Heart left ventricle (tissue), 16 donors: ENCODE measurements at places on chromosomes 11 and 22. TPM values are rescaled to one million over a fixed set of nuclear protein-coding genes. Genes with fewer than 3 reads are reported as not detected.

Gene KCNE3
- 1.4 TPM for polyA plus RNA-seq

Gene ADM2
- polyA plus RNA-seq: 0.22 TPM

Gene CD82
- 48.6 TPM for polyA plus RNA-seq

Gene MS4A12
- not detected for polyA plus RNA-seq

Gene LDHAL6A
- polyA plus RNA-seq: not detected

Gene MRPL23
- 141 TPM for polyA plus RNA-seq

DNA sequence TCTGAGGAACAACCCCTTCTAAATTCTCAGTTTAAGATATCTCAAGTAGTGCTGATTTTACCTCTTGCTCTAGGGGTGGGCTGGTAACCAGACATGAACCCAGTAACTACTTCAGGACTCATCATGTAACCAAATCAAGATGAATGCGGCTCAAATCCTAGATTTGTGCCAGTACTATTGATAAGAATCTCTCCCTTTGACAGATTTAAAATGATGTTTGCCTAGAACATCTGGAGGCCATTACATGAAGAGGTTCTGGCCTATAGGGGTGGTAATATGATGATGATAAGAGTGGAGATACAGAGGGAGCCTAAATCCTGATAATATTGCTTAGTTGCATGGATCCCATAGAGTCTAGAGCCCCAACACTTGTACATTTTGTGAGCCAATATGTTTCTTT lies 672.6 kb upstream of the ANO5 start:
- no peaks in the 10 kb centered on the region for H3K27me3 ChIP-seq
- H3K4me1 ChIP-seq: no peaks in the 10 kb centered on the region
- no peak for DNase-seq
- H3K27ac ChIP-seq: no peak overlapping the region

- peak overlapping the region; percentile 78 for H3K27ac ChIP-seq
- H3K4me3 ChIP-seq: peak overlapping the region; percentile 97
- H3K36me3 ChIP-seq: no peaks in the 10 kb centered on the region
- peaks cover 22% of the 10 kb centered on the region for H3K4me1 ChIP-seq
- peaks cover 8% of the 10 kb centered on the region for H3K27me3 ChIP-seq
- peak; percentile 96 for DNase-seq
These were observed 1.8 kb upstream of the CCND1 start for GRCh38 chr11:69638941-69639681.

DNA sequence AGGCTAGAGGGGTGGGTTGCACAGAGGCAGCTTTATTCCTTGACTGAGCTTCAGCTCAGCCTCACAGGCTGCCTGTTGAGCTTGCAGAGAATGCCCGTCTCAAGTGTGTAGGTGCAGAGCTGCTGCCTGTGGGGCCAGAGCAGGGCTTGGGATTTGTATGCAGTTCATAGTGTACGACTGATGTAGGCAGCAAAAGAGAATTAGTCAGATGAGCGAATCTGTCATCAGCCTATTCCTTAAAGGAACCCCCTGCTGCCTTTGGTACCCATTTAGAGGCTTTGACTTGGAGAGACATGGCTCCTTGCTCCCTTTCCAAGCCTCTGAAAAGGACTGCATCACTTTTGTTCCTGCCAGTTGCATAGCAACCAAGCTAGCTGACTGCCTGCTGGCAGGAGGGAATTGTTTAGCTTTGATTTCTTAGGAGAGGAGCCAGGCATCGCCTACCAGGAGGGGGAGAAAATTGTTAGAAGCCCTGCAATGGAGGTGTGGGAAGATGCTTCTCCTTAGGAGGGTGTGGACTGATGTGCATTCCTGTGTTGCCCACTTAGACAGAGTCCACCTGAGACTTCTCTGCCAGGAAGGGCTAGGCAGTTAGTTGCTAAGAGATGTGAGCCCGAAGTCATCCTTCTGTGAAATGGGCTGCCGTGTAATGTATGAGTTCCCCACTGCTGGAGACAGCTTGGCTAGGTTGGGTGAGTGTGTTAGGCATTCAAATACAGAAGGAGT lies 10.9 kb downstream of the ACO2 start:
- peaks cover 54% of the 10 kb centered on the region for H3K4me1 ChIP-seq
- no peak for DNase-seq
- H3K27me3 ChIP-seq: no peaks in the 10 kb centered on the region
- H3K36me3 ChIP-seq: peaks cover 11% of the 10 kb centered on the region
- peak overlapping the region; percentile 73 for H3K27ac ChIP-seq

DNA sequence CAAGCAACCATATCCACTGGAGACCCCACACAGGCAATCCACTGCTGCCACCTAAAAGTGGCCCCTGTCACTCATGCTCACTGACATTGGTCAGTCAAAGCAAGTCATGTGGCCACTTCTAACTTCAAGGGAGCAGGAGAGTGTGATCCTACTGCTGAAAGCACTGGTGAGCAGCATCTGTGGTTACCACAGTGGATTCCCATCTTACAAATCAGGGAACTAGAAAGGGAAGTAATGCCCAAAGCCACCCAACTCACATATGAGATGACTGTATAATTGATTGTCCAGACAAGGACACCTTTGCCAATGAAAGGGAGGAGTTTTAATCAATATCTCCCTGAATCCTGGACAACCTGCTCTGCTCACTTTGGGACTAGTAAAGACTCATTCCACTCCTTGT lies 17.7 kb downstream of the RCN1 start:
- no peaks in the 10 kb centered on the region for H3K27me3 ChIP-seq
- no peak for DNase-seq
- H3K4me1 ChIP-seq: peaks cover 4% of the 10 kb centered on the region
- peaks cover 21% of the 10 kb centered on the region for H3K36me3 ChIP-seq
- H3K4me3 ChIP-seq: no peak overlapping the region

- no peaks in the 10 kb centered on the region for H3K27me3 ChIP-seq
- DNase-seq: no peak
These were observed 86.1 kb upstream of the ZBED5 start for GRCh38 chr11:10943968-10944367.

DNA sequence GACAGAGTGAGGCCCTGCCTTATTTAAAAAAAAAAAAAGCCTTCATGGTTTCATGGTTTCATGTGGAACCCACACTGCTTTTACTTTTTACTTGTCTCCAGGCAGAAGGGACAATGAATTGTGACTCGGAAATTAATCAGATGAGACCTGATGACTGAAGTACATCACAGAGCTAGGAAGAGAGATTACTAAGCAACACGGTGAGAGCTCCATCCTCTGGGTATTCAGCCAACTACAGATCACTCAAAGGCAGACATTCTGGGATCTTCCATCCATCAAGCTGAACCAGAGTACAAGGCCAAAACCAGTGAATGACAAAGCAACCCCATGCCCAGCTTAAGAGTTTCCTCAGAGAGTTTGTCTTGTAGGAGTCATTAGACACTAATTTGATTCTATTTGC lies 433.2 kb downstream of the SOX6 start:
- no peaks in the 10 kb centered on the region for H3K36me3 ChIP-seq
- no peak overlapping the region for H3K4me3 ChIP-seq
- H3K27ac ChIP-seq: no peak overlapping the region
- no peaks in the 10 kb centered on the region for H3K27me3 ChIP-seq

- H3K4me3 ChIP-seq: peak overlapping the region; percentile 68
- peaks cover 11% of the 10 kb centered on the region for H3K4me1 ChIP-seq
- H3K27ac ChIP-seq: peak overlapping the region; percentile 91
- DNase-seq: no peak
- no peaks in the 10 kb centered on the region for H3K36me3 ChIP-seq
These were observed 813 bp upstream of the BTBD10 start for GRCh38 chr11:13463779-13464290.

DNA sequence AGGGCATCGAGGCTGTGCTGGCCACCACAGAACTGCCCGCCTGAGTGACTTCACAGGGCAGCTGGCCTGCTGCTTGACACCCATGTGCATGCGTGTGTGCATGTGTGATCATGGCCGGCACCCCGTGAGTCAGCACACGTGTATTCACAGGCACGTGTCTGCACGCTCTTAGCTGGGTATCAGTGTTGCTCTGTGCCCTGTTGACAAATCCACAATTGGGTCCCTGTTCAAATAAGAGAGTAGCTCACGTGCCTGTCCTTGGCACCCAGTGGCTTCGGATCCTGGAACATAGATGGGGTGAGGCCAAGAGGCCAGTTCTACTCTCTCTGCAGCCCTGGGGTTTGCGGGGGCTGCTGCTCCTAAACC lies 14.0 kb downstream of the B3GAT1 start:
- H3K4me1 ChIP-seq: no peaks in the 10 kb centered on the region
- H3K36me3 ChIP-seq: no peaks in the 10 kb centered on the region
- H3K27me3 ChIP-seq: no peaks in the 10 kb centered on the region
- H3K27ac ChIP-seq: no peak overlapping the region

GRCh38 chr11:76141901-76142588 lies 64.3 kb downstream of the WNT11 start:
- H3K4me1 ChIP-seq: no peaks in the 10 kb centered on the region
- H3K27me3 ChIP-seq: no peaks in the 10 kb centered on the region
- H3K36me3 ChIP-seq: no peaks in the 10 kb centered on the region
- no peak overlapping the region for H3K4me3 ChIP-seq

DNA sequence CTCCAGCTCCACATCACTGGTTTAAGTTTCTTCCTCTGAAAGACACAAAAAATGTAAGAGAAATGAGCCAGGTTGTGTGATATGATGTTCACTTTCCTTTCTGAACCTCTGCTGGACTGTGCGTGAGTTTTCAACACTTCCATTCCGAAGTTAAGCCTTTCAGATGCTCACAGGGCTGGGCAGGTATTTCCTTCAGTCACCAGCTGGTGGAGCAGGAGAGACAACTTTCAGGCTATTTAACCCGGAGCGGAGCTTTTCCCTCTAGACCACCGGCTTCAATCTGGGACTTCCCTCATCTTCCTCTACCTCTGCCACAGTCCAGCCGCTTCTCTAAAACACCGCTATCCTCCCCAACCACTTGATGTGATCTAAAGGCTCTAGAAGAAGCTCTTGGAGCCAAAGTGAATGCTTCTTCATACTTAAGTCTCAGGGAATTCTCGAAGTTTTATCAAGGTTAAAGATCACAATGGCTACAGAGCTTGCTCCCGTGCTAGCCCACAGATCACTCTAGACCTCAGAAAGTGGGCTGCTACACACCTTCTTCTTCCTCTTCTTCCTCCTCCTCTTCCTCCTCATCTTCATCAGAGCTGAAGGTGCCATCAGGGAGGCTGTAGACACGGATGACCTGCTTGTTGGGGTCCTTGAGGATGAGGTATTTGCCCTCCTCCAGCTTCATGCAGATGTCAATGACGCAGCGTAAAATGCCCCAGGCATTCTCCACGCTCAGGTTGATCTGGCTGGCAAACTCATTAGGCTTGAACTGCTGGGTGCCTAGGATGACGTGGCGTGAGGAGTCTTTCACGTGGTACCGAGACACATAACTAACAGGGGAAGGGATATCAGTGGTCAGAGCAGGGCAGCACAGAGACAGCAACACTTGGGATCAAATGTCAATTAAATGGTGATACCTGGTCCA lies 4.4 kb upstream of the FOXRED2 start:
- H3K27me3 ChIP-seq: no peaks in the 10 kb centered on the region
- H3K36me3 ChIP-seq: peaks cover 66% of the 10 kb centered on the region
- H3K4me1 ChIP-seq: peaks cover 5% of the 10 kb centered on the region
- no peak overlapping the region for H3K4me3 ChIP-seq

GRCh38 chr11:3669128-3669527 lies 2.1 kb downstream of the CHRNA10 start:
- DNase-seq: no peak
- no peak overlapping the region for H3K27ac ChIP-seq
- no peak overlapping the region for H3K4me3 ChIP-seq
- no peaks in the 10 kb centered on the region for H3K27me3 ChIP-seq
- peaks cover 43% of the 10 kb centered on the region for H3K36me3 ChIP-seq

DNA sequence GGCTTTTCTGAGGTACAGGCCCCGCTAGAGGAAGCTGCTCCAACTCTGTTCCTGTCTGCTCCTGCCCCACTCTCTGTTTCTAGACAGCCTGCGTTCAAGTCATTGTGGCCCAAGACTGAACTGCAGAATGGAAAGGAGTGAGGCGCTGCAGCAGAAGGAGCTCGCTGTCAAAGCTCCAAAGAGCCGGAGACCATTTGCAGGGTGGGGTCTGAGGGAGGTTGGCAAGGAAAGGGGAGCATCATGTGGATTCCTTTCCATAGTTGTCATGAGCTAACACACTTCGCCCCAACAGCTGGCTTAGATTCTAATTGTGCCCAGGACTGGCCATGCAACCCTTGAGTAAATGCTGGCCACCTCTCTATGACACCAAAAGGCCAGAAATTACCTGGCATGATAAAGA lies 18.8 kb downstream of the APOL4 start:
- no peak for DNase-seq
- peaks cover 19% of the 10 kb centered on the region for H3K4me1 ChIP-seq
- H3K36me3 ChIP-seq: no peaks in the 10 kb centered on the region
- H3K27ac ChIP-seq: no peak overlapping the region
- no peaks in the 10 kb centered on the region for H3K27me3 ChIP-seq
- H3K4me3 ChIP-seq: no peak overlapping the region

- no peak for DNase-seq
- peaks cover 27% of the 10 kb centered on the region for H3K4me1 ChIP-seq
These were observed 3.0 kb upstream of the YPEL4 start for GRCh38 chr11:57652662-57653061.

- no peaks in the 10 kb centered on the region for H3K36me3 ChIP-seq
- no peak overlapping the region for H3K27ac ChIP-seq
- no peaks in the 10 kb centered on the region for H3K27me3 ChIP-seq
- H3K4me3 ChIP-seq: no peak overlapping the region
- no peak for DNase-seq
These were observed 407.1 kb upstream of the LRRC4C start for GRCh38 chr11:41866525-41866924.

DNA sequence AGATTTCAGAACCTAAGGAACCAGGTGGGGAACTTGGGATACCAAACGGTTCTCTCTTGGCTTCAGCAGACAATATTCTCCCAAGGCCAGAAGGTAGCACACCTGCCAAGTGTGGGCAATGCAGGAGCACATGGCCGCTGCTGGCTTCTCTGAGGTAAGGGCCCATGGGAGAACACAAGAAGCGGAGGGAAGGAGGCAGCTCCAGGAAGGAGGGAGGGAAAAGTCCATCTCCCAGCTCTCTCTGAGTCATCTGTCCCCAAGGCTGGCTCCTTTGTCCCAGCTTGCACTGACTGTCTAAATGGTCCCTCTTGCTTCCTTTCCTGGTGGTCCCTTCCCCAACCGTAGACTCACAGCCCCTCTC lies 557.9 kb upstream of the CADM1 start:
- H3K4me3 ChIP-seq: no peak overlapping the region
- no peaks in the 10 kb centered on the region for H3K36me3 ChIP-seq
- no peak for DNase-seq

GRCh38 chr11:60528934-60529333 lies 13.7 kb downstream of the MS4A13 start:
- H3K36me3 ChIP-seq: no peaks in the 10 kb centered on the region
- no peak overlapping the region for H3K27ac ChIP-seq
- no peak overlapping the region for H3K4me3 ChIP-seq
- no peak for DNase-seq
- no peaks in the 10 kb centered on the region for H3K27me3 ChIP-seq
- H3K4me1 ChIP-seq: no peaks in the 10 kb centered on the region

- no peak for DNase-seq
- H3K27ac ChIP-seq: no peak overlapping the region
- H3K4me1 ChIP-seq: no peaks in the 10 kb centered on the region
- H3K27me3 ChIP-seq: no peaks in the 10 kb centered on the region
These were observed 87.9 kb downstream of the INSC start for GRCh38 chr11:15202626-15203025.

GRCh38 chr11:45610627-45611026 lies 54.8 kb downstream of the CHST1 start:
- no peak for DNase-seq
- H3K36me3 ChIP-seq: no peaks in the 10 kb centered on the region
- H3K27ac ChIP-seq: no peak overlapping the region

GRCh38 chr22:25120093-25120561 lies 79.5 kb upstream of the CRYBB3 start:
- no peaks in the 10 kb centered on the region for H3K27me3 ChIP-seq
- H3K4me1 ChIP-seq: peaks cover 9% of the 10 kb centered on the region
- no peaks in the 10 kb centered on the region for H3K36me3 ChIP-seq
- no peak overlapping the region for H3K4me3 ChIP-seq
- peak overlapping the region; percentile 62 for H3K27ac ChIP-seq

- H3K4me1 ChIP-seq: no peaks in the 10 kb centered on the region
- no peak for DNase-seq
- H3K36me3 ChIP-seq: no peaks in the 10 kb centered on the region
- no peak overlapping the region for H3K4me3 ChIP-seq
- H3K27me3 ChIP-seq: peaks cover 21% of the 10 kb centered on the region
These were observed 60.0 kb upstream of the NUP50 start for GRCh38 chr22:45103756-45104155.
